Left ventricle myocardium inferior (tissue), 1 donor: ENCODE measurements at places on chromosomes 16 and 17.

GRCh38 chr17:17180741-17181525 lies 25.2 kb downstream of the PLD6 start:
- H3K27me3 ChIP-seq, result no peaks in the 10 kb centered on the region
- peaks cover 69% of the 10 kb centered on the region for H3K4me1 ChIP-seq
- peak; percentile 51 for DNase-seq
- peak overlapping the region; percentile 71 for H3K27ac ChIP-seq

DNA sequence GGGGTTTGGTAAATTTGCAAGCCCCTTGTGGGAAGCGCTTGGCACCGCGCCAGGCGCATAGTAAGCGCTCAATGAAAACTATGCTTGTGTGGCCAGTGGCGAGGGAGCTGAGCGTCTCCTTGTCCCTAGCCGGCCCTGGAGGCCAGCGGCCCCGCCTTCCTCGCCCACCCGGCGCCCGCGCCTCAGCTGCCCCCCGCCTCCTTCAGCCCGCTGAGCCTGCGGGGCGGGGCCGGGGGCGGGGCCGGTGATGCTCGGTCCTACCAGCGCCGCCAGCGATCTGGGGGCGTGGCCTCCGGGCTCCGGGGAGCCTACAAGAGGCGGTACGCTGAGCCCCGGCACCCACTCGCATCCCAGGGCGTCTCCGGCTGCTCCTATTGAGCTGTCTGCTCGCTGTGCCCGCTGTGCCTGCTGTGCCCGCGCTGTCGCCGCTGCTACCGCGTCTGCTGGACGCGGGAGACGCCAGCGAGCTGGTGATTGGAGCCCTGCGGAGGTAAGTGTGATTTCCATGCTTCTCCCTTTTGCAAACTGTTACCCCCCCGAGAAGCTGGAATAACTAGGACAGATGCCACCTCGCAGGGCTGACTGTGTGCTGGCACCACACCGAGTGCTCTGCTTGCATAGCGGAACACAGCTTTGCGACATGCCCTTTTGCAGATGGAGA lies at the start of gene CRISPLD2:
Gene CRISPLD2 (plus strand): TSS at position 342 of the 661 bp plus-strand sequence. CDS start 18,511 bp downstream, outside the sequence.
- no peaks in the 10 kb centered on the region for H3K36me3 ChIP-seq
- peaks cover 38% of the 10 kb centered on the region for H3K4me1 ChIP-seq
- H3K27me3 ChIP-seq, result peaks cover 47% of the 10 kb centered on the region
- DNase-seq, result peak; percentile 96

DNA sequence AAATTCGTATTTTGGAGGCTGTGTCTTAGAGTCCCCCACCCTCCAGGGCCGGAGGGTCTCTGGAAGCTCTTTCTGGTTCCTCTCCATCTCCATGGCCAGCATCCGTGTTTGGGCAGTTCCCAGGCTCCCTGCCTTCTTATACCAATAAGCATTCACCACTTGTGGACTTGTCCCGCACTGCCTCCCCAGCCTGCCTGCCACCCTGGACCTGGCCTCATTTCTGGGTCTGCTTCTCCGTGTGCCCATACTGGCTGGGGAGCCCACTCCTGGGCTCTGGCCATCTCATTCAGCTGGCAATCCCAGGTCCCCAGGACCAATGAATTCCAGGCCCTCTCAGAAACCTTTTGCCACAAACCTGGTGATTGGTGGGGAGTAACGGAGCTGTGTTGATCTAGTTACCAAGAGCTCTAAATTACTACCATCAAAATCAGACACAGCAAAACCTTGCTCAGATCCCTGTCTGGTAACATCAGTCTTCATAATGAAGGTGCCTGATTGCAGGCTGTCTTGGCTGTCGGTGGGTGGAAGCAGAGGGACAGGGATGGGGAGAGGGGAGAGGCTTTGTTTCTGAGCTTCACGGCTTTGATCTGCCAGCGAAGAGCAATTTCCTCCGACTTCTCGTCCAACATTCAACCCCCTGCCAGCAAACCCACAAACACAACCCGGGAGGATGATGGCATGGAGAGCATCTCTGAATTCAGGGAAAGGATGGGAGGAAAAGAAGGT lies 27.7 kb upstream of the CRHR1 start:
- H3K4me1 ChIP-seq, result no peaks in the 10 kb centered on the region
- H3K27me3 ChIP-seq, result peaks cover 79% of the 10 kb centered on the region
- no peak overlapping the region for H3K4me3 ChIP-seq
- DNase-seq, result no peak
- no peaks in the 10 kb centered on the region for H3K36me3 ChIP-seq

DNA sequence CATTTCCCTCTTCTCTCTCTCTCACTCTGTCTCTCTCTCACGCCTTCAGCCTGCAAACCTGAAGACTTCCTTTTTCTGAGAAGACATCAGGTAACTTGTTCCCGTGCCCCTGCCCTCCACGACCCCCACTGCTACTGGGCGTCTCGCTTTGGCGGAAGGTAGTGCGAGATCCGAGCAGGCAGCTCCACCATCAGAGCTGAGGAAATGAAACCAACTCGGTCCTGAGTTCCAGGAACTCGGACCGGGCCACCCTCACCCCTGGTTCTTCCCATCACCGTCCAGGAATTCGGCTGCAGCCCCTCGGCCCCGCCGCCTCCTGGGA lies 585 bp downstream of the MLKL start:
- peak overlapping the region; percentile 92 for H3K27ac ChIP-seq
- no peak for DNase-seq
- peaks cover 42% of the 10 kb centered on the region for H3K4me1 ChIP-seq
- peaks cover 5% of the 10 kb centered on the region for H3K36me3 ChIP-seq
- H3K27me3 ChIP-seq, result no peaks in the 10 kb centered on the region

DNA sequence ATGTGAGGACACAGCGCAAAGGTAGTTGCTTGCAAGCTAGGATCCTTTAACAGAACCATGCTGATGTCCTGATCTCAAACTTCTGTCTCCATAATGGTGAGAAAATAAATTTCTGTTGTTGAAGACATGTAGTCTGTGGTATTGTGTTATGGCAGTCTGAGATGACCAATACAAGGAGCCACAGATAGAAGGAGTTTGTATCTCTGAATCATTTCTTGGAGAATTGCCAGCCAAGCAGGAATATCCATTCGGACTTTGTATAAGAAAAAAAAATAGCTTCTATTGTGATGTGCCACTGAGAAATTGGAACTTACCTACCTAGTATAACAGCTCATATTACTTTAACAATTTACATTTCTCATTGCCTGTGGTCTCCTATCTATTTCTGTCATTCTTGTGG lies 447.6 kb upstream of the CA10 start:
- H3K4me1 ChIP-seq, result no peaks in the 10 kb centered on the region
- no peaks in the 10 kb centered on the region for H3K36me3 ChIP-seq
- DNase-seq, result no peak
- H3K27ac ChIP-seq, result no peak overlapping the region

GRCh38 chr16:3562914-3563480 lies 14.2 kb downstream of the NLRC3 start:
- no peak overlapping the region for H3K27ac ChIP-seq
- H3K4me3 ChIP-seq, result no peak overlapping the region
- no peaks in the 10 kb centered on the region for H3K36me3 ChIP-seq
- no peaks in the 10 kb centered on the region for H3K4me1 ChIP-seq
- no peak for DNase-seq
- H3K27me3 ChIP-seq, result no peaks in the 10 kb centered on the region

DNA sequence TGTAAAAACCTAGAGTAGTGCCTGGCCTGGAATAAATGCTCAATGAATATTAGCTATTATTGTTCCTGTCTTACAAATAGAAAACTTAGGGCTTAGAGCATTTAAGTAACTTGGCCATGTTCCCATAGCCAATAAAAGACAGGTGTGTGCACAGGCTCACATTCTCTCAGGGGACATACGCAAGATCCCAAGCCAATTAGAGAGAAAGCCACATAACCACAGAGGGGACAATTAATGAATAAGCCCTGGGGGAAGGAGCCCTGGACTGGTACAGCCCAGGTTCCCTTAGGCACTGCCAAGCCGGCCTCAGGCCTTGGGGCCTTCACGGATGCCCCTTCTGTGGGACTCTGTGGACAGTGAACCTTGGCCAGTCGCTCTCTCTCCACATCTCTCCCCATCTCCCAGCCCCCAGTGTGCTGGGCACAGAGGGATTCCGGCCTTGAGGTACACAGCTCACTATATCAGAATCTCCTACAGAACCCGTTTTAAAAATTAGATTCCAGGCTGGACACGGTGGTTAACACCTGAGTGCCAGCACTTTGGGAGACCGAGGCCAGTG lies 27.3 kb upstream of the ABCC12 start:
- no peak overlapping the region for H3K27ac ChIP-seq
- H3K27me3 ChIP-seq, result no peaks in the 10 kb centered on the region
- no peak overlapping the region for H3K4me3 ChIP-seq
- no peaks in the 10 kb centered on the region for H3K36me3 ChIP-seq
- H3K4me1 ChIP-seq, result no peaks in the 10 kb centered on the region
- DNase-seq, result no peak

DNA sequence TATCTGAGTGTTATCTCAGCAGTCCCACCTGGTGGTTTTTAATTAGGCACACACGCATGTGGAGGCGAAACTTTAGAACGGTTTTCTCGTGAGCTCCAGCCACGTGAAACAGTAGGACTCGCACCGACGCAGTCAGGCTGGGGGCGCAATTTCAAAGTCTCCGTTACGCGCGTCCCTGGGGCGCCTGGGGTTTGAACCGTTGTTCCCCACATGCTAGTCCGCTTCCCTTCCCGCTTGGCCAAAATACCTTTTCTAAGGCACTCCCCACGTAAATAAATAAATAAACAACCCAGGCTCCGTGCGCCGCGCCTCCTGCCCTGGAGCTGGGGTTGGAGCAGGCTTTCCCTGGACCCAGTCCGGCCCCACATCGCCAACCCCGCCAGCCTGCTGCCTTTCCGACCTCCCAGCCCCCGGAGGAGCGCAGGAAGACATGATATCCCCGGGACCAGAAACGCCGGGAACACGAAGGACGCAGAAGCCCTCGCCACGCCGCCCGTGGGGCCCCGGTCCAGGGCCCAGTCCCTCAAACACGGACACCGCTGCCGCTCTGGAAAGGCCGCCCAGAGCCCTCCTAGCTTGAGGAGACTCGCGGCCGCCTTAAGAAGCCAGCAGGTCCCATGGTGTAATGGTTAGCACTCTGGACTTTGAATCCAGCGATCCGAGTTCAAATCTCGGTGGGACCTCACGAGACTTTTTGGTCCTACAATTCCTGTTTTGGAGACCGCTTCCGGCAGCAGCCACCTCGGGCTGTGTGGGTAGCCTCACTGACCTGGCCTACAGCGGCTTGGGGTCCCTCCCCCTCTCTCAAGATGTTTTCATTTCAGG lies 18.2 kb downstream of the GNGT2 start:
- peak overlapping the region; percentile 97 for H3K27ac ChIP-seq
- no peaks in the 10 kb centered on the region for H3K27me3 ChIP-seq
- peak overlapping the region; percentile 77 for H3K4me3 ChIP-seq
- H3K4me1 ChIP-seq, result peaks cover 20% of the 10 kb centered on the region
- no peaks in the 10 kb centered on the region for H3K36me3 ChIP-seq
